ENCODE measurements at places on chromosomes 6 and 20.

DNA sequence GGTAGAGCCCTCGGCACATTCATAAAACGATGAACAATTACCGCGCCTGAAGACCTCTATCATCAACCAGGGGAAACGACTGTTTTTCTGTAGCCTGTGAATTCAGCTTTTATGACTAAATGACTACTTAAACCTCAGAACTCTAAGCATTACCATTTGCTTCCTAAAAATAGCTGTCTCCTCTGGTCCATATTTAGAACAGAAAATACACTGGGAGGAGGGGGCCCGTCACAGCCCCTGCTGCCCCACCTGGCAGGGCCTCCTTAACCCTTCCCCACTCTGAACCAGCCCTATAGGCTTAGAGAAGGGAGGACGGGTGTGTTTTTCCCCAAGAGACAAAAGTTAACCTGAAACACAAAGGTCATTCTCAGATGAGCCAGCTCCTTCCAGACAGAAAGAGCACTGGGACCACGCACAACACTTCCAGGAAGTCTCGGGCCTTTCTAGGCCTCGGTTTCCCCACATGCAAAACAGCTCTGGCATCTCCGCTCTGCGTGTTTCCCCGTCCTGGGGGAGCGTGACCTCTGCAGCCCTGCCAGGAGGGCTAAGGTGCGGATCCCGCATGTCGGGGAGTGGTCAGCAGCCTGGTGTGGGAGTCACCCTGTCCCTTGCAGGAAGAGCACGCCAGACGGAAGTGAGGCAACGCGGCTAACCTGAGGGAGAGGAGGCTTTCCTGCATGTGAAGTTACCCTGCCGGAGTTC, 193.9 kb downstream of the DLL1 start:
- no peak for DNase-seq

GRCh38 chr6:118743746-118744145, 92.4 kb upstream of the CEP85L start:
- DNase-seq = peak; percentile 23

- no peak for DNase-seq
Measured at GRCh38 chr20:63487781-63488241, 11.1 kb downstream of the EEF1A2 start.

DNA sequence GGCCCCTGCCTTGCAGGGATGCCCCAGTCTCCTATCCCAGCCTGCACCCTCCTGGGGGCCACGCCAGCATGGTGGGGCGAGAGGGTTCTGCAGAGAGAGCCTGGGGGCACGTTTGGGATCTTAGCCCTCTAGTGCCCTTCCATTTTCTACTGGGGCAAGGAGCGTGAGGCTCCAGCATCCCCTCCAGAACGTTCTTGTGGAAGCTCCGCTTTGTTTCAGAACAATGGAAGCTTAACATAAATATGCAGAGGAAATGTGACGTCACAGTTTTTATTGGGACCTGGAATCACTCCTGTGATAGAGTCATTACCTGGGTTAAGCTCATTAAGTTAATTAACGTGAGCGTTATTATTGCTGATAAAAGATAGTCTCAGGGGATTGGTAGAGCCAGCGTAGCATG, 19.6 kb downstream of the BHLHE23 start:
- DNase-seq = no peak

GRCh38 chr20:10218536-10219451, at the start of gene SNAP25:
SNAP25 (plus strand) TSS chr20:10218830; CDS start chr20:10275492, 56,662 bp downstream.
- peak; percentile 72 for DNase-seq

- DNase-seq = no peak
Measured at GRCh38 chr20:24984961-24985640, 7.5 kb downstream of the APMAP start.

GRCh38 chr6:136790411-136791295, 1.6 kb downstream of the MAP3K5 start:
- peak; percentile 50 for DNase-seq

DNA sequence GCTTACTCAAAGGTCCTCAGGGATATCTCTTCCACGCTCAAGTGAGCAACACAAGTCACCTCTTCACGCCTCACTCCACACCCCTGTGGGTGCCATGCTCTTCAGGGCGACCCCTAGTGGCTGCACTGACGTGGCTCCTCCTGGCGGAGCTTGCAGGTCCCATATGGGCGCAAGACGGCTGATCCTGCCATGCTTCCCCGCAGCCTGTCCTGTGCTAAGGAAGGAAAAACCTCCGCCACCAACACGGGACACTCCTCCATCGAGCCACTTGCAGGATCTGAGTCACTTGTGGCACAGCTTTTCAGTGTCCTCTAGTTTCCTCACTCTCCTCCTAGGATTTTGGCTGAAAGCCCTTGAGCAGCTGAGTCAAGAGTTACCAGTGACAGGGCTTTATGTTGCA, 90.7 kb downstream of the KHDC1L start:
- peak; percentile 20 for DNase-seq

GRCh38 chr20:20969701-20970280, 136.4 kb downstream of the LINC00237 start:
- no peak for DNase-seq

DNA sequence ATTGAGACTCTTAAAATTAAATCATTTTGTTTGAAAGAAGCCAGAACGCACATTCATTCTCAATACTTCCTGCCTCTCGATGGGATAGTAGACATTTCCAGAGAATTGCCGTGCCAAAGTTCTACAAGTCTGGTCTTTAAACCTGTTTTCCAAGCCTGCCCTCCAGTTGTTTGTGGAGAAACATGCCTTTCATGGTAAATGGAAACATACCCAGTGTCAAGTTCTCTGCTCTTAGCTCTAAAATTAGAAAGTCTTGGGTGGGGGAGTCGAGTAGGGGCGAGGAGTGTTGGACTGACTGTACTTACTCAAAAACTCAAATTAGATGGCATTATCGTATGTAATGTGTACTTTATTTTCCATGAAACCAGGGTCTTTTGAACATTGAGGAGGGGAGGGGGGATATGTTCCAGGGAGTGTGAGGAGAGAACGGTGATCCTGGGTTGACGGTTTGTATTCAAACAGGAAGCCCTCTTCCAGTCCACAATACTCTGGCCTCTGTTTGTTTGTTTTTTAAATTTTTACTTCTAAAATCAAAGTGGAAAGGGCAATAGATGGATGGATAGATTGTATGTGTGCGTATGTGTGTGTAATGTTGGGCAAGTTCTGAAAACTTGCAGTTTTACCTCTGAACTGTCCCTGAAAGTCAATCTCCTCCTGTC, 106.8 kb upstream of the ARMC2 start:
- no peak for DNase-seq

GRCh38 chr6:20746805-20747558, 212.7 kb downstream of the CDKAL1 start:
- DNase-seq = no peak

DNA sequence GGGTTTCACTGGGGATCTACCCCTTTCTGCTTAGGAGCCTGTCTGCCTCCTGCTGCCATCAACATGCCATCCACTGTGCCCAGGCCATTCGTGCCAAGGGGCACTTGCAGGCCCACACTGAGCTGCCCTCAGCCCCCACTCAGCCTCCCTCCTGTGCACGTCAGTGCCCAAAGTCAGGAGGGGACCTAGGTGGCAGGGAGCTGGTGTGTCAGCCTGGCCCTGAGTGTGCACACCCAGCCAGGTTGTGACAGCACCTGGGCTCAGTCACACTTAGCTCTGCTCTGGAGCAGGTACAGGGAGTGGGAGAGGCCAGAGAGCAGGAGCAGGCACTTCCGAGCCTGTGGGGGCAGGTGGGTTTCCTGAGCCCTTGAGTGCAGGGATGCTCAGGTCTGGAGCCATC, 63.6 kb upstream of the SYNCRIP start:
- DNase-seq = no peak

DNA sequence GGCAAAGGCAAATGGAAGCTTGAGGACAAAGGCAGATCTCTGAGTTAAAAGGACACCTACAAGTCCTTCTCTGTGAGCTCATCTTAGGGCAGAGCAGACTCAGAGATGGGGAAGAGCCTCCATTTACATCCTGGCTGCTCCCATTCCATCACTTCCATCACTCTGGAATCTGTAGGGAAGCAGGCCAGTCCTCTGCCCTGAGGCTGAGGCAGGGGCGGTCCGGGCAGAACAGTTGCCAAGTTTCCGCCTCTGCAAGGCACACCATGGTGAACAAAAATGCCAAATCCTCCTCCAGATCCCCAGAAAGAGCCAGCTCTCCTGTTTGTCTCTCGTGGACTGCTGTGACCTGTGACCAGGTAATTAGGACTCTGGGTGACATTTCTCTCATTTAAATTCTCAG, 209.6 kb upstream of the SSTR4 start:
- no peak for DNase-seq

GRCh38 chr6:22251348-22251747, 45.5 kb downstream of the PRL start:
- peak; percentile 83 for DNase-seq

DNA sequence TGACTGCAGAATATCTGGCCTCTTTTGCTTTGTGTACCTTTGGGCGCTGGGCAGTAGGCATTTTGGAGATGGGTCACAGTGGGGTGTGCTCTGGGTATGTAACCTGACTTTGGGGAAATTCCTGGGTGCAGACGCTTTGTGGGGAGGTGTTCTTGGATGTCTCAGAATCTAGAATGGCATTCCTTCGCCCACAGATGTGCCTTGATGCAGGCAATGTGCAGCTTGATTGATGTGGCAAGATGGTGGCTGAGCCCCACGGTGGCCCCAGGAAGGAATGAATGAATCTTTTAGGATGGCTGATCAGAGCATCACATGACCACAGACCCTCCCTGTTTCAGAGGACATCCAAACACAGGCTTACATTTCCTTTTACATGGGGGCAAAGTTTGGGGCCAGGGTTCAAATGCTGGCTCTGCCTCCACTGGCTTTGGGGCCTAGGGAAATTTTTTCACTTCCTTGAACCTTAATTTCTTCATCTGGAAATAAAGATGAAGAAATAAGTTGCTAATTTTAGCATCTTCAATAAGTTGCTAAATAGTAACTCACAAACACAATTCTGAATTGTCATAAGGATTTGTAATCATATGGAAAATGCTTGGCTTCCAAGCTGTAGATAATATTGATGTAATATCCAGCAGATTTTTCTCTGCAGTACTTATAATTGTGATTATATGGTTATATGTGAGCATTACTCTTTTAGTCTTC, 5.6 kb downstream of the PPP1R16B start:
- no peak for DNase-seq

GRCh38 chr6:29496961-29497360, 9.2 kb upstream of the MAS1L start:
- no peak for DNase-seq

DNA sequence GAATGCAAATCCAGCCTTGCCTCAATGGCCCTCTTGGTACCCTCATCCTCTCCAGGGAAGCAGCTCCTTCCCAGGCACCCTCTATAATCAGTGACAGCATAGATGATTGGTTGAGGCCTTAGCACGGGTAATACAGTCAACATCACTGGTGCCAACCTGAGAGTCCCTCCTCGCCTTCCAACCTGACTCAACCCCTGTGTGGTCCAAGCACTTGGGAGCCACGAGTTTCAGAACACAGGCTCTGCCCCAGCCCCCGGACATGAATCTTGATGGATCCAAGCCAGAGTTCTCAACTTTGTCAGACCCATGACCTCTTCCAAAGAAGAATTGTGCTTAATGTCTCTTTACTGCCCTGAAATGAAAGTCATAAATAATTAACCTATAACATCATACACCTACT, 213.9 kb downstream of the PREX1 start:
- no peak for DNase-seq

DNA sequence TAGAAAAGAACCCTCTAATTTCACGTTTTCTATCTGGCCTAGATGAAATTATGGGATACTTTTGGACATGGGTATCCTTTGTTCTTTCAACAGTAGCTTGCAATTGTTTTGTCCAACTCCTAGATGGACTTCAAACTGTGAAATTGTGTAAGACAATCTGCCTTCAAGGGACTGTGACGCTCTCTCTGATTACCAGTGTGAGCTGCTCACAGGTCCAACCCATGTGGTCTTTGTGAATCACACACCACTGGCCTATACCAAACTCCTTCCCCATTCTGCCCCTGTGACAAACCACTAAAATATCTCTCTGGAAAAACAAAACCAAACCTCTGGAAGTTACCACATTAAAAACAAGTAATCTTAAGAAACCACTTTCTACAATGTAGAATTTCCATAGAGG, 59.5 kb downstream of the NINL start:
- peak; percentile 99 for DNase-seq

DNA sequence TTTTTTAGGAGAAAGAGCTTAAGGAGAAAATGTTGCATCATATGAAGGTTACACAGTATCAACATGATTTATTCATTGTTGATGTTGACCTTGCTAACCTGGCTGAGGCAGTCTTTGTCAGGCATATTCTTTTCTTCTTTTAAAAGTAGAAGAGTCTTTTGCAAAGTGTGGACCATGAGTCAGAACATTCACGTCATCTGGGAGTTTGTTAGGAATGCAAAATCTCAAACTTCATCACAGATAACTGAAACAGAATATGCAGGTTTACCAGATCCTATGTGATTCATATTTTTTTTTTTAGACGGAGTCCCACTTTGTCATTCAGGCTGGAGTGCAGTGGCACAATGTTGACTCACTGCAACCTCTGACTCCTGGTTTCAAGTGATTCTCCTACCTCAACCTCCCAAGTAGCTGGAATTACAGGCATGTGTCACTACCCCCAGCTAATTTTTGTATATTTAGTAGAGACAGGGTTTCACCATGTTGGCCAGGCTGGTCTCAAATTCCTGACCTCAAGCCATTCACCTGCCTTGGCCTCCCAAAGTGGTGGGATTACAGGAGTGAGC, 530.4 kb upstream of the BTBD3 start:
- DNase-seq = peak; percentile 95

GRCh38 chr6:129860908-129861665, at the start of gene TMEM244:
TMEM244 (minus strand) TSS chr6:129861315; CDS start chr6:129861188, 127 bp downstream.
- peak; percentile 64 for DNase-seq

DNA sequence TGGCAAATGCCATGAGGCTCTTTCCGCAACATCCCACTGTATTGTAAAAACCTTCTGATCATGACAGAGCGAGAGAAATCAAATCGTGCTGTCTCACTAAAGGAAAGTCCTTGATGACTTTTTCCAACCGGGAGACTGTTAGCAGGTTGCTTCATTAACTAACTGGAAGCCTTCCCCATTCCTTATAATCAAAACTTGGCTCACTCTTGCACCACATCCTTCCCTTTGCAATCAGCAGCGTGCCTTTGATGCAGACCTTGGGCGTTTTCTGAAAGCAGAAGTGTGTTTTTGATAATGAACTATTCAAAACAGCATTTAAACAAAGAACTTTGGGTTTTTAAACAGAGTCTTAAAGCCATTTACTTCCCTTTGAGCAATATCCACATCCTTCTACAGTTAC, 96.2 kb upstream of the CNR1 start:
- no peak for DNase-seq

DNA sequence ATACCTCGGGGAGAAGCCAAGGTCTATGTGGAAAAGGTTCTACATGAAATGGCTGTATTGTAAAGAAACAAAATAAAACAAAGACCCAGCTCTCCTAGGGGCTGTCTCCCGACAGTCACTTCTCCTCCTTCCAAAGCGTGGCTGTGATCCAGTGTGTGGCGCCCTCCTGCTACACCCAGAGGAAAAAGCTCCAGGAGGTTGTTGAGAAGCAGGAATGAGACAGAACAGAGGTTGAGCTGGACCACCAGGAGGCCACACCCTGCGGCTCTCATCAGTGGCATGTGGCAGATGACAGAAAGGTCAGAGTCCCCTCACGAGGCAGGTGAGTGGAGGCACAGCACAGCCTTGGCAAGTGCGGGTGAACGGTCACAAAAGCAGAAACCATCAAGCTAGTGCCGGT, 236.0 kb downstream of the TBXT start:
- no peak for DNase-seq

GRCh38 chr6:89190741-89191140, 26.4 kb downstream of the GABRR1 start:
- DNase-seq = no peak

GRCh38 chr6:121437851-121438651, 2.6 kb downstream of the GJA1 start:
- DNase-seq = peak; percentile 77

- peak; percentile 77 for DNase-seq
Measured at GRCh38 chr6:17268114-17268513, 13.0 kb upstream of the RBM24 start.

- DNase-seq = no peak
Measured at GRCh38 chr6:6865611-6866010, 242.2 kb upstream of the RREB1 start.

Data from iris pigment epithelial cell (primary cell).